Stimulated activated CD4-positive, alpha-beta T cell treated with anti-CD3 and anti-CD28 coated beads, TNF-alpha, amount 100 ng/mL, for 1 hour (primary cell): ENCODE measurements at places on chromosomes 1 and 21.
A peak's percentile ranks its signal among the peaks of the same experiment; 100 is the strongest.

DNA sequence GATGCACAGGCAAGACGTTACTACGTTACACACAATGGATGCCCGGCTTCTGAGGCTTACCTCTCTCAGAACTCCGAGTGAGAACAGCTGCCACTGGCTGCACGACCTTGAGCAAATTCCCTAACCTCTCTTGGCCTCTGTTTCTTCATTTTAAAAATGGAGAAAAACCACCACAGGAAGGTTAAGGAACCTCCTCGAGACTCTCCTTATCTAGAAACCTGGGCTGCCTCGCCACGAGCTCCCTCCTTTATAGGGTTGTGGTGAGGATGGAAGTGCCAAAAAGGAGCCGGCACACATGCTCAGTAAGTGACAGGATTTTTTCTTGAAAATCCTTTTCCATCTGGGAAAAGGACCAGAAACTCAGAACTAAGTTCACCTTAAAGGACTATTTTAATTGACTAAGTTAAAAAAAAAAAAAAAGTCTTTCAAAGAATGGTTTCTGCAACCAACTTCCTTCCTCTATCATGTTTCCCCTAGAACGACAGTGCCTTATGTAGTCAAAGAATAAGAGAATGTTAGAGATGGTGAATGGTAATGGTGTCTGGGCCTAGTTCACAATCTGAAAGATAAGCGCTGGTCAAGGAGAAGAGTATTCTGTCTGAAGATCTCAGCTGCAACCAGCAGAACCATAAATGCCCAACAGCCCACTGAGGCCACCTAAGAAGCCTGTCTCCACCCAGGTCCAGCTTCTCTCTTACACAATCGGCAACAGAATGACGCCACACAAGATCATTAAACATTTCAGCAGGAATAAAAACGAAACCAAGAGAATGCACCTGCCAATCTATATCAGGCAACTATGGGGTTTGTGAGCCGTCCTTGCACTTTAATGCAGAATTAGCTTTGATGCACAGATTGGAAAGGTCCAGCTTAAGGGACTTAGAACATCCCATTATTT, 64.9 kb downstream of the SLC45A1 start:
- DNase-seq, result no peak

DNA sequence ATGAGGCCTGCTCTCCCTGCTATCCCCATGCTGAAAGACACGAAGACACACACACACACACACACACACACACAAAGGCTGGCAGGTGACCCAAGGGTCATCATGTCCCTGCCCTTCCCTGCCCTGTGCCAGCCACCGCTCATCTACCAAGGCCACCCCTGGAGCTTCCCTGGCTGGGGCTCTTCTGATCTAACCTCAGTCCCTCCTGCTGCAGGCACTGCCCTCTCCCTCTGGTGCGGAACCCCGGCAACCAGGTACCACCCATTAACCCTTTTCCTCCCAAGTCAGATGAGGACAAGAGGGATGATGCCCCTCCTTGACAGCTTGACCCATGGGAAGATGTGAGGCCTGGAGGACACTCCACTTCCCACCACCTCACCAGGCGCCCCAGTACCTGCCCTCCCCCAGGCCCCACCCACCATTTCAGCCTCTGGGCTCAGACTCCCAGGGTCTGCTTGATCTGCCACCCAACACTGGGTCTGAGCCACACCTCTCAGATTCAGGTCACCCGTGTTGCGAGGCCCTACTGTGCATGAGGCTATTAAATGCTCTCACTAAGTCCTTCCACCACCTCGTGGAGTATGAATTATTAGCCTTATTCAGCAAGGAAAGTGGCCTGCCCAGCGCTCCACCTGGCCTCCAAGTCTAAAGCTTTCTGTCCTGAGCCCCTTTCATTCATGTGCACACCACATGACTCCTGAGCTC, 2.5 kb downstream of the SDC3 start:
- no peak for DNase-seq

DNA sequence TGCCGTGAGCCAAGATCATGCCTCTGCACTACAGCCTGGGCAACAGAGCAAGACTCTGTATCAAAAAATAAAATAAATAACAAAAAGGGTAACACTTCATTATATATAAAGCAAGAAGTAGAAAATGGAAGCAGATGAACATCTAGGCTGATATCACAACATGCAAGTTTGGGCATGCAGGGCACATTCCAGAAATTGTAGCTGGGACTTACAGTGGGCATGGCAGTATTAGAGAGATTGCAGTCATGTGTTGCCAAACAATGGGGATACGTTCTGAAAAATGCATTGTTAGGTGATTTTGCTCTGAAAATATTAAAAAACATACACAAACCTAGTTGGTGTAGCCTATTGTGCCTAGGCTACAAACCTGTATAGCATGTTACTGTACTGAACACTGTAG, 441.0 kb upstream of the PRMT6 start:
- no peak for DNase-seq

GRCh38 chr1:25874635-25875153, 814 bp downstream of the PAQR7 start:
- DNase-seq, result no peak

DNA sequence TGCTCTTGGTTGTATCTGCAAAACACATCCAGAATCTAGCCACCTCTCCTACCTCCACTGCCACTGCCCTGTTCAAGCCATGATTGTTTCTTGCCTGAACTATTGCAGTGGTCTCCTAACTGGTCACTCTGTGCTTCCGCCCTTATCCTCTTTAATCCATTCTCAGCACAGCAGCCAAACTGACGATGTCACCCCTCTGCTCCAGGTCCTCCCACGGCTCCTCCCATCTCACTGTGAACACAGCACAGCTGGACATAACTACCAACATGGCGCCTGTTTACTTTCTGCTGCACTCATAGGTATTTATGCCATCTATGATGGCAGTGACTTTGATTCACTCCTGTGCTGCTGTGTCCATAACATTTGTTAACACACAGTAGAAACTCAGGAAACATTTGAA, 406.7 kb downstream of the DISC1 start:
- no peak for DNase-seq

DNA sequence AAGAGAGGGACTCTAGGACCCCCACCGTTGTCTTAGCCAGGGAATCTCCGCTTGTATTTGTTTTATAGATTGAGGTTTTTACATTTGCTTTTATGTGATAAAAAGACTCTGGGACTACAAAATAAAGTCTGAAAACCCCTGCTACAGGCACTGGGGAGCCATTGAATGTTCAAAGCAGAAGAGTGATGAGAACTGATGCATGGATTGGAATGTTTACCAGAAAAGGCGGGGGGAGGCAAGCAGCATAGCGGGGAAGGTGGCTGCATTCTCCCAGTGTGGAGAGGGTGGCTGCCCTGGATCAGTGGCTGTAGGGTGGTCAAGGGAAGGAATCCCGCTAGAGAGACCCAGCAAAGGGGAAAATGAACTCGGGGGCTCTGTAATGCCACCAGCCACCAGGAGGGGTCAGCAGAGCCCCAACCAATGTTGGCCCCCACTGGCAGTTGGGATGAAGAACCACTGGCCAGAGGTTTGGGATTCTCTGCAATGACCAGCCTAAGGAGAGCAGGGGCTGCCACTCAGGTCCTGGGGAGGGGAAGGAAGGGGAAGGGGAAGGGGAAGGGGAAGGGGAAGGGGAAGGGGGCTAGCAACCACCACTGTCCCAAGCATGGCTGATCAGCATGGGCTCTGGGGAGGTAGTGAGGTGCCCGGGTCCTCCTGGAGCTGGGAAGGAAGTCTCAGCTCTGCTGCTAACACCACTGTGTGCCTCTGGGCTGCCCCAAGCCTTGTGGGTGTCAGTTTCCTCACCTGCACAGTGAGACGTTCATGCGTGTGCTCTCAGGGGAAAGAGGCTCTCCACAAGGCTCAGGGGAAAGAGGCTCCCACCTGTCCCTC, 19.2 kb upstream of the PEF1 start:
- peak; percentile 35 for DNase-seq

GRCh38 chr1:201536558-201536957, 2.4 kb upstream of the NAV1 start:
- DNase-seq, result no peak

- DNase-seq, result no peak
Observed at GRCh38 chr1:95232646-95233318, 1.2 kb upstream of the RWDD3 start.

- no peak for DNase-seq
Observed at GRCh38 chr1:1397839-1398523, 1.2 kb downstream of the CCNL2 start.

GRCh38 chr21:44454747-44455523, at the start of gene LRRC3:
TSS of gene LRRC3 (plus strand) at chr21:44455510. CDS start at chr21:44456645, 1,135 bp downstream.
- DNase-seq, result peak; percentile 50

DNA sequence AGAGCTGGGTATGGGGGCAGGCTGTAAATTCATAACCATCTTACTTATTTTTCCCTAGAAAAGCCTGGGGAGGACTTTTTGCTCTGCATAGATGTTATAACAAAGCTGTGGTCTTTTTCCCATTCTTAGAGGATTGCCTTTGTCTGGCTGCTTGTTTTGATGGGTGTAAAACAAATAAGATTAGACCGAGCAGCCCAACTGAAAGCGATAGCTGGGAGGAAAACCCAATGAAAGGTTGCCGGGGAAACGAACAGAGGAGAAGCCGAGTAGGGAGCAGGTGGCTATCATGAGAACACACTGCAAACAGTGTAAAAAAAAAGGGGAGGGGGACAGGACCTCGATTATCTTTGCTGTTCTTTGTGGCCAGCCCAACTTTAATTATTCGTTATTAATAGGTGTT, 1.9 kb downstream of the ELAVL4 start:
- no peak for DNase-seq

DNA sequence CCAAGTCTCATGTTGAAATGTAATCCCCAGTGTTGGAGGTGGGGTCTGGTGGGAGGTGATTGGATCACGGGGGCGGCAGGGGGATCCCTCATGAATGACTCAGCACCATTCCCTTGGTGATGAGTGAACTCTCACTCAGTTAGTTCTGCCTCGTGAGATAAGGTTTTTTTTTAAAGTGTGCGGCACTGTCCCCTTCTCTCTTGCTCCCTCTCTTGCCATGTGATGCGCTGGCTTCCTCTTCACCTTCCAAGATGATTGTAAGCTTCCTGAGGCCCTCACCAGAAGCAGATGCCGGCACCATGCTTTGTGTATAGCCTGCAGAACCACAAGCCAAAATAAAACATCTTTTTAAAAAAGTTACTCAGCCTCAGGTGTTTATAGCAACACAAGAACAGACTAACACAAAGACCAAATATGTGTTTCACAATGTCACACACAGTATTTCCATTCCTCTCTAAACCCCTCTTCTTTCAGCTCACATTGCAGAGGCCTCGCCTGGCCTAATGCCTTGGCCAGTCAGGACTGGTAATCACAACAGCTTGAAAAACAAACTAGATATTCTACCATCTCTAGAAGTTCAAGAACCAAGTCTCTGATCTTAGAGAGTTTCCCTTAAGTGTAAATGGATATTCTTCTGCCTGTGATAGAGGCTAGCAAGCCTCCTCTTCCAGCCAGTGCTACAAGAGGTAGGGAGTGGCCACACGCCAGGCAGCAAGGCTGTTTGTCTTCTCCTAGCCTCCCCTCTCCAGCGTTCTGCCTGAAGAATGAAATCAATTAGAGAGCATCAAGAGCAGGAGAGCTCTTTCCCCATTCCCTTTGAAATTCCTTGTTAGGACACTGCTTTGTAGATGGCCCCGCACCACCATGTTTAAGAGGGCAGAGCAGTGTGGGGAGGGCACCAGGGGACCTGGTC, 19.6 kb upstream of the RAP1A start:
- no peak for DNase-seq
